Thoracic aorta (tissue), 2 donors: ENCODE measurements at places on chromosomes 4 and X.

DNA sequence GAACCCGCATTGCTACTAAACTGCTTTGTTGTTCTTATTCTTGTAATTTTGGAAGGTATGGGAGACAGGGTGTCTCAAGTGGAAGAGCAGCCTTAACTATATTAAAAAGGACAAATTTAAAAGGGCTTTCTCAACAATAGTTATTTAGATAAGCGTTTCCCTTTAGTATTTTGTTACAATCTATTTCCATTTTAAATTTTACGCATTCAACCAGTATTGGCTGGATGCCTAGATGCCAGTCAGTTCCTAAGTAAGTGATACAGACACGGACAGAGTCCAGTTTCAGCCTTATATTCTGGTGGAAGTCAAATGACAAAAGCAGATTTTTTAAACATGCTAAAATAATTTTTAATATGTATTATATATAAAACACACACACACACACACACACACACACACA lies 28.3 kb downstream of the FAT1 start:
- DNase-seq, result no peak

- no peak for DNase-seq
Measured at GRCh38 chr4:176320976-176321361, 1.2 kb downstream of the SPCS3 start.

DNA sequence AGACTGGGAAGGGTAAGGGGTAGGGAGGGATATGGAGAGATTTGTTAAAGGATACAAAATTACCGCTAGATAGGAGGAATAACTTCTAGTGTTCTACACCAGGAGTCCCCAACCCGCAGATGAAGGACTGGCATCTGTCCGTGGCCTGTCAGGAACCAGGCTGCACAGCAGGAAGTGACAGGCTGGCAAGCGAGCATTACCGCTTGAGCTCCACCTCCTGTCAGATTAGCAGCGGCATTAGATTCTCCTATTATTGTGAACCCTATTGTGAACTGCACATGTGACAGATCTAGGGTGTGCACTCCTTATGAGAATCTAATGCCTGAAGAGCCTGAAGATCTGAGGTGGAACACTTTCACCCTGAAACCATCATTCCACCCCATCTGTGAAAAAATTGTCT lies 27.9 kb upstream of the BBS7 start:
- DNase-seq, result no peak

- DNase-seq, result no peak
Measured at GRCh38 chr4:96166806-96167205, 326.9 kb downstream of the PDHA2 start.

GRCh38 chr4:170088716-170089115 lies 1.0 kb downstream of the AADAT start:
- no peak for DNase-seq

DNA sequence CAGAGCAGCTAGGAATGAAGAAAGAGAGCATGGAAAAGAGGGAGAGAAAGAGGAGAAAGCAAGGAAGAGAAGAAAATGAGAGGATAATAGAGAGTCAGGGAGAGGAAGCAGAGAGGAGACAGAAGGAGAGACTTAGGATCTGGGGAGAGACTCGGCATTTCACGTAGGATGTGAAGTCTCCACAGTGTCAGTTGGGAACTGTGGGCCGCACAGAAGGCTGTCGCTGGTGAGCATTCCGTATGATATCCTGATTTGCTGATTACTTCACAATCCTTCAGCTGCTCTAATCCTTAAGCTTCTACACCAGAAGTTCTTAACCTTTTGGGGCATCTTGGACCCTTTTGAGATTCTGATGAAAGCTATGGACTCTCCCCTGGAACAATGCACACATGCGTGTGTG lies 14.0 kb downstream of the NLGN3 start:
- DNase-seq, result no peak

- DNase-seq, result peak; percentile 28
Measured at GRCh38 chr4:172982151-172982590, 186.4 kb upstream of the GALNT7 start.

GRCh38 chrX:77628294-77629025 lies 157.6 kb downstream of the ATRX start:
- no peak for DNase-seq

GRCh38 chrX:71302461-71303213 lies 1.1 kb downstream of the ITGB1BP2 start:
- no peak for DNase-seq

DNA sequence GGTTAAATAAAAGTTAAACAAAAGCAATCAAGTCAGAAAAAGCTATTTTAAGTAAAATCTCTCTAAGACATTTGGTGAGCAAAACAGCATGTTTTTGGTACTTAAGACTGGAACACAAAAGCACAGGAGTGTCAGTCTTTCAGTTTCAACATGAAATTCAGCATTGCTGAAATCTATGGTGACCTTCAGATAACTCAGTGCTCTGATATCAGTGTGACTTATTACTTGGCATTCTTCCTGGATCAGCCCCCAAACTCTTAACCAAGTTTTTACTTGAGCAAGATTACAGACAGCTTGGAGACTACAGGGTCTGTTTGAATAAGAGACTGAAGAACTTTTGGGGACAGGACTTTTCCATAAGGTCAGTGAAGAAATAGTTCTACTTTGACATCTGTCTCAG lies 437.2 kb downstream of the RAPGEF2 start:
- DNase-seq, result no peak

DNA sequence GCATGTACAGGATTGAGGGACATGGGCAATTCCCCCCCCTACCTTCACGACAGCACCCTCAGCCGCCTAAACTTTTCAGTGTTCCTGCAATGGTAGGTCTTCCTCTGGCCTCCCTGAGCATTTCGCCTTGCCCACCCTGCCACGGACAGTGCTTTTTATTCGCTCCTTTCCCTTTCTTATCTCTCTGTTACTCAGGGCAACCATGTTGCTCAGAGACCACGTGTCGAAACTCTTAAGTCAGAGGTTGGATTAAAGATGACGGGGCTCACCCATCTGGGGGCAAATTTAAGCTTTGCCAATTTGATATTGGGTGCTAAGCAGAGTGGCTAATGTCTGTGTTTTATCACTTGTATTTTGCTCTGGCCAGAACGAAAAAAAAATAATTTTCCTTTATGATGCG lies 20.4 kb downstream of the TENM3 start:
- DNase-seq, result no peak

GRCh38 chr4:1718095-1718850 lies 2.9 kb downstream of the TMEM129 start:
- DNase-seq, result no peak

- DNase-seq, result no peak
Measured at GRCh38 chrX:148498067-148498466, 2.4 kb upstream of the AFF2 start.

GRCh38 chr4:163536091-163536490 lies 41.6 kb downstream of the TMA16 start:
- DNase-seq, result no peak

DNA sequence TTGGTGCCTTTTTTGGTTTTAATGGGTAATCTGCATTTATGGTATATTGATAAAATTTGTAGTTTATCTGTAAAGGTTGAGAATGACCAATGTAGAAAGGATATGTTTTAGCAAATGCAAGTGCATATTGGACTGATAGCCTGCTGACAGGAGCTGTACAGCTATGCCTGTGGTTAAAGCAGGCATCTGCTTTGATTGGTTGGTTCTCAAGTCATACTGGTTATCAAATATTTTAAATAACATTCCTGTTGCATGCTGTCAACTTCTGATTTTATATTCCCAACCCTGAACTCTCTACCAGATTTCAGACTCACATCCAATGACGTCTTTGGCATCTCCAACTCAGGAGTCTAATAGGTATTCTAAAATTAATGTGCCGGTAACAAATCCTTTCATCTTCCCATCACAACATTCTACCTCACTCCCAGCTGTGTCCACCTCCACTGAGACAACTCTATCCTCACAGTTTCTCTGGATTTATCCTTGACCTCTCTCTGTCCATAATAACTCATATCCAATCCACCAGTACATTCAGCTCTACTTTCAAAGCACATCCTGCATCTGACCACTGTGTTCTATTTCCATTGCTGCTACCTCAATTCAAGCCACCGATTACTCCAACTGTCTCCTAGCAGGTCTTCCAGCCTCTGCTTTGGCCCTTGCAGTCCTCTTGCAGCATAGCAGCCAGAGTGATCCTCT lies 125.7 kb downstream of the CAMK2D start:
- no peak for DNase-seq

DNA sequence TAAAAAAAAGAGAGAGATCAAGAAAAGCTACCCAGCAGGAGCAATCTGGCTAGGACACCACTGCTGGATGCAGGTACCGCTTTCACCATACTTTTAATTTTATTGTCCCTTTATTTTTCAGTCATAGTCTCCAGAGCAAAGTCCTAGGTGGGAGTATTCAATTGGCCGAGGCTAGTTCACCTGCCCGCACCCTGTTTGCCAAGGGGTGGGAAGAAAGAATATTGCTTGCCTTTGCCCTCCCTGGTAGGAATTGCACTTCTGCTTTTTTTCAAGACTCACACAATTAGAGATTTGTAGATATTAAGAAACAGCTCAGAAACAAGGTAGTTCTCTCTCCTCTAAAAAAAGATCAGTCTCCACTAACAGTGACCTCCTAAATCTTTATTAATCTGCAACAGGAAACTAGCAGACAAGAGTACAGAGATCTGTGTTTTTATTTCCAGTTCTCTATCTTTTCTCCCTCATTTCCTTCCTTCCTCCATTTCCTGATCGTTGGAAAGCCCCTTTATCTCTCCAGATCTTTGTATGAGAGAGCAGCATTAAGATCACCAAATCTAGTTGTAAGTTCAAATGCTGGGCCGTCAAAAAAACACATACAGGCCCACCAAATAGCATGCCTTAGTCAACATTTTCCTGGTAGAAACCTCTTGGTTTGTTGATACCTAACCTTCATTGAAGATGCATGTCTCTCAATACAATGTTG lies 9.4 kb upstream of the RPGR start:
- no peak for DNase-seq

GRCh38 chr4:90274175-90274574 lies 147.0 kb downstream of the CCSER1 start:
- no peak for DNase-seq

- no peak for DNase-seq
Measured at GRCh38 chr4:165345666-165346417, 18.4 kb downstream of the MSMO1 start.

GRCh38 chrX:85544609-85545008 lies 165.1 kb upstream of the POF1B start:
- no peak for DNase-seq

- no peak for DNase-seq
Measured at GRCh38 chrX:155873188-155873587, 8.0 kb upstream of the VAMP7 start.

DNA sequence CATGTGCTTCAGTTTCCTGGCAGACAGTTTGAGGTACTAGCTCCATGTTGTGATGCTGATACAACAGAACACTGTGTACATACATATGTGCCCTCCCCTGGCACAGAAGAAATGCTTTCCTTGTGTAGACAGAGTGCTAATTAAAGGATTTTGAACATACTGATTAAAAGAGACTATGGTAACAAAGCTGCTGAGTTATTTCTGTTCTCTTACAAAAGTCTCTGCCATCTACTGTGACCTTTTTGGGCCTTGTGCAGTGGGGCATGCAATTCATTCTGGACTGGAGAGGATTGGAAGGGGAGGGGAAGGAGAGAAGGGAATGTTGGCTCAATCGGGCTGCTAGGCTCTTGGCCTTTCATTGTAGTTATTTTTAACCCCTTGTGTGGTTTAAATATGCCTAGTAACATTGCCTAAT lies 6.0 kb downstream of the PDLIM5 start:
- DNase-seq, result no peak

GRCh38 chr4:164716901-164717300 lies 37.0 kb upstream of the SMIM31 start:
- no peak for DNase-seq

DNA sequence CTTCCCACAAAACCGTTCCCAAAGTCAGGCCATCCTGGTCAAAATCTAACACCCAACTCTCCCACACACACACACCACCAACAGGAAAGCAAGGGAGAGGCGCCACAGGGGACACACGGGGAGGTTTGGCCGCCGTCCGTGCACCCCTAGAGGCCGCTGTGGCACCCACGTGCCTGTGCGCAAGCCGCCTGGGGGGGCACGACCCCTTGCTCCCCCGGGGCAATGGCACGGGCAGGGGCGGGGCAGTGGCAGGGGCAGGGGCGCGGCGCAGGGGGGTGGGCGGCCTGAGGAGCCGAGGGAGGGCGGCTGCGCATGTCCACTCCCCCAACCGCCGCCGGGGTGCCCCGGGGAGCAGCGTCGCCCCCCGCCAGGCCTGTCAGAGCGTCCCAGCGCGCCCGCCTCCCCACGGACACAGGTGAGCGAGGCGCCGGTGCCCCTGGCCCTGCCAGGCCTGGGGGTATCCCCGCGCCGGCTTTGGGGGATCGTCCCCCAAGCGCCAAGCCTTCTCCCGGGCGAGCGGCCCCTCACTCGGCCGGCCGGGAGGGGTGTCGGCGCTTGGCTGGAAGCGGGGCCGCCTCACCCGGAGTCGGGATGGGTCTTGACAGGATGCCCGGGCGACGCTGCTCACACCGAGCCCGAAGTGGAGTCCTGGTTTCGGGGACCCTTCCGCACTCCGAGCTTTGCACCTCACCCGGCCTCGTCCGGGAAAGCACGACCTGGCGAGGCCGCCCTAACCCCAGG lies at the start of gene ERAS:
Gene ERAS, plus strand, starts transcription at position 379 of the 741 bp plus-strand sequence. CDS start 2,611 bp downstream, outside the sequence.
- DNase-seq, result no peak

GRCh38 chrX:16714504-16714903 lies 2.0 kb upstream of the CTPS2 start:
- no peak for DNase-seq

DNA sequence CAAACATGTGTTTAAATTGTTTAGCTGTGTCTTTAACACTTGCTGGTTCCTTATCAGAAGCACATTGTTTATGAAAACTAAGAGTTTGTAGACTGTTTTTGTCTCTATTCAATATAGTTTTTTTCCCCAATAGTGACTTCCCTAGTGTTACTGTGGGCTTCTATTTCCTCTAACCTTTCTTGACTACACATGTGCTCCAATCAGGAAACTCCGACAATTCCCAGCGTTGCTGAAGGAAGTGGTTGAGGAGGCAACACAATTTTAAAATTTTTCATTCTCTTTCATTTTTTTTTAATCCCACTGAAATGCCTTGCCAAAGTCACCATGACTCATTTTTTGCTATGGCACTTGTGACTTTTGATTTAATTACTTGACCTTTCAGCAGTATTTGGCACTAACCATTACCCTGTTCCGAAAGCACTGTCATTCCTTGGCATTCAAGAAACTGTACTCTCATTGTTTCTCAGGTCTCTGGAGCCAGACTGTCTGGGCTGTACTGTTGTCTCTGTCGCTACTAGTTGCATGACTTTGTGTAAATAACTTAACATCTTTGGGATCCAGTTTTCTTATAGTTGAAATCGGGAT lies 67.6 kb upstream of the FREM3 start:
- DNase-seq, result no peak

GRCh38 chr4:128461291-128462102 lies 173.9 kb upstream of the PGRMC2 start:
- DNase-seq, result no peak

- DNase-seq, result no peak
Measured at GRCh38 chr4:108359130-108359985, 190.6 kb upstream of the LEF1 start.
